NT2/D1 (cell line): ENCODE measurements at places on chromosomes 5 and 9.

DNA sequence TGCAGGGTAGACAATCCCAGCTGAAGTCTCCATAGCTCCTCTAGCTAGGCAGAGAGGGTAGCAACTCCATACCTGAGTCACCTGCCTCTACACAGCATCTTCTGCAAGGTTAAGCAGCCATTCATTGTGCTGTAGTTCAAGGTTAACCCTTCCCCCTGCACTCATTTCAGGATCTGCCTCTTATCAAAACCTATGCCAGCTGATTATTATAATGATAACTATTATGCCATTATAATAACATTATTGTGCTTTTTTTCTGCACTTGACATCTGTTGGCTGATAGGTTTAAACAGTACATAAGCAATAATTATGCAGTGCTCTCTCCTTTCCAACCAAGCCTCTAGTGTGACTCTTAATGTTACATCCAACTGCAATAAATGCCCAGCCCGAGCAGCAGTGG lies 17.3 kb downstream of the SIL1 start:
- no peak for DNase-seq

DNA sequence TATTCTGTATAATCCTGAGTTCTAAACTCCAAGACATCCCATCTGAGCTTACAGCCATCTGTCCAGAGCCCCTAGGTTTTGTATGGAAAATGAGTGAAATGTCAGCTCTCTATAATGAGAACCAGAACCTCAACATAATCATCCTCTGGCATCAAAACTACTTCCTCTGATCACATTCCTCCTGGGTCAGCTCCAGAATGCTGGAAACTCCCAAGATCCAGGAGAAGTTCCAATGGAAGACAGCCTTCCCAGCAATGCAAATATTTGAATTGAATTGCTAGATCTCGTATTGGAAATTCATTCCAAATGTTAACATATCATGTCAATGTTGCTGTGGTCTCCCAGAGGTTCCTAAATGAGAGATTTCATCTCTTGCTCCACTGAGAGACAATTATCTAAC lies 23.8 kb downstream of the C9 start:
- DNase-seq = no peak

- no peak for DNase-seq
Measured at GRCh38 chr9:31677877-31678276, 706.6 kb upstream of the ACO1 start.

DNA sequence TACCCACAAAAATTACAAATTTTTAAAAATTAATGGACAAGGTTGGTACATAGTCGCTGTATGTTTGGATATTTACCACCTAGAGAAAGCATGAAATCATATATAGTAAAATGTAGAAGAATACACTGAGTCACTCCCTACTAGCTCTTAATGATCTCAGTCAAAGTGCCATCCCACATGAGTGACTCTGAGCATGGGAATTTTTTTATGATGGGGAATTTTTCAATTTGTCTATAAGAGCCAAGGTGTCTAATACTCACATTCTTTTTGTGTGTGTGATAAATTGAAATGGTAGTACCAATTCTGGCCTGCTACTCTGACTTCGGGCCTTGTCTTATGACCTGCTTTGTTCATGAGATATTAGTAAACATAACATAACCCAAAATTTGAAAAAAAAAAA lies 483.2 kb downstream of the CDH10 start:
- DNase-seq = no peak

GRCh38 chr9:106920701-106921283 lies 57.8 kb downstream of the ZNF462 start:
- no peak for DNase-seq

DNA sequence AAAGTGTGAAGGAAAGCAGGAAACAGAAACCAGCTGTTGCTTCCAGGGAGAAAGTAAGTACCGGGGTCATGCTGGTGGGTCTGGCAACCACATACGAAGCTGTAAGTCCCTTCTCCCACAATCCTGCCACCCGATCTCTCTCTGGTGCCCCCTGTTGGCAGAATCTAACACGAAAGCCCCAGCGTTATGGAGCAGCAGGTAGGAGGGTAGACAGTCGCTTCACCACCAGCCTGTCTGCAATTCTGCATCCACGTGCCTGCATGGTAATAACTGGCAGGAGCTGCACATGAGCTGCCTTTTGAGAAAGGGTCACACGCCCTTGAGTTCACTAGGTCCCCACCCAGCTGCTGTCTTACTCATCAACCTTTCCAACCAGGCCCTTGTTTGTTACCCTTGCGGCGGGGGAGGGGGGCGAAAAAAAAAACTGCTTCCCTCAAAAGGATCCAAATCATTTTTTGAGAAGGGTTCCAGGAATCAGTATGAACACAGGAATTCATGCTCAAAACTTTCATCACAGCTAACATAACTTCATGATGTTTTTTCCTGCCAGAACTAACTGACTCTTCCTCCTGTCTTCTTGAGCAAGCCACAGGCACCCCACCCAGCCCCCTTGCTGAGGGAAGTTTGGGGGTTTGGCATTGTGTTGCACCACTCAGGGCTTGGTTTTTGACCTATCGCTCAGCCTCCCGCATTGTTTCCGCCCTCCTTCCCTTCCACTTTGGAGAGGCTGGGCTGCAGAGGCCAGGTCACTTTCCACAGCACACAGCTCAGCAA lies 19.6 kb upstream of the TMEM252 start:
- DNase-seq = peak; percentile 46

DNA sequence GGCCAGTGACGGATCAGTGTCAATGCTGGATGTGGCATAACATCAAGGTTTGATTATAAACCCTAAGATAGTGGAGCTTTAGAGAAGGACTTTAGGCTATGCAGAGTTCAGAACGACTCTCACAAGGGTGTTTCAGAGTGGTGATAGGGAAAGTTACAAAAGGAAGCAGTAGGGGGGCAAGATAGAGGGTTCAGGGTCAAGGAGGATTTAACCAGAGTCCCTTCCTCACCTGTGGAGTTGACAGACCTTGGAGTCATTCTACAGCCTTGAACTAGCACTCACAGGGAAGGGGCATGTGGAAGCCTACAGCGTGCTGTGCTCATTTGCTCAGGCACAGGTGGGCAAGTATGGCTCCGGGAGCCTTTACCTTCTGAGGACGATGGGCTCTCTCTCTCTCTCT lies 7.9 kb downstream of the DMRT1 start:
- no peak for DNase-seq

DNA sequence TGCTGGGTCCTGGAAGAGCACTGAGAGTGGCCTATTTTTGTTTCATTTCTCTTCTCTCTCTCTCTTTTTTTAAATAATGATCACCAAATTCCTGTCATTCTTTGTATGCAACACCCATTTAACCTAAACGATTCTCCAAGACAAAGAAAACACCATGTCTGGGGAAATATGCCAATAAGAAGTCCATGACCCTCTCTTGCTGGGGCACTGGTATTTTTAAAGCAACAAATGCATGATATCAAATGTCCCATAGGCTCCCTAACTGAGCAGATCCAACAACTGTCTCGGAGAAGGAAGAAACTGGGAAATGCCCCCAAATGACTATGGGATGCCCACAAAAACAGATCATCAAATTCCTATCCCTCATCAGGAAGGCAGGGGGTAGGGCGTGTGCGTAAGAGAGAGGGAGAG lies 567.4 kb downstream of the CCDC171 start:
- DNase-seq = no peak

DNA sequence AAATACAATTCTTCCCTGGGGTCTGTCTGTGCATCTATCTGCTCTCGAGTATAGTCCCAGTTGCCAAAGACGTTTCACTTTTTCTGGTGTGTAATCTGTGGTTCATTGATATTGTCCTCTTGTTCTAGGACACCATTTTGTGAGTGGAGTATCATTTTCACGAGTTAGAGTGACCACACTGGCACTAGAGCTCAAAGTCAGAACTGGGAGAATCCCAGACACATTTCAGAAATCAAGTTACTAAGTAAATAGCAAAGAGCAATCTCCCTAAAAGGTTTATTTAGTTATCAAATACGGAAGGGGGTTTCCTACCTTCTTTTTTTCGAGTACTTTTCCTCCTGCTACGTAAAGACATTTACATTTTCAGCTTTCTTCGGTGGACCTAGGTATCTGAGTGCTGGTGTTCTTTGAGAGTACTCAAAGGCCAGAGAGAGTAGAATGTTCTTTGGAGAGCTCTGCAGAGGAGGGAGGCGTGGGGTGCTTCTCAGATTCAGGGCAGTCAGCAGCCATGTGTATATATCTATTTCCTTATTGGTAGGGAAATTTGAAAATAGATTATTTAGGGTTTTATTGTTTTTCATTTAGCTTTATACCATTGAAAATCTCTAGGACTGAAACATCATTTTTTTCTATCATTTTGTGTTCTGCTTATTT lies 8.9 kb upstream of the HSPA9 start:
- DNase-seq = no peak

DNA sequence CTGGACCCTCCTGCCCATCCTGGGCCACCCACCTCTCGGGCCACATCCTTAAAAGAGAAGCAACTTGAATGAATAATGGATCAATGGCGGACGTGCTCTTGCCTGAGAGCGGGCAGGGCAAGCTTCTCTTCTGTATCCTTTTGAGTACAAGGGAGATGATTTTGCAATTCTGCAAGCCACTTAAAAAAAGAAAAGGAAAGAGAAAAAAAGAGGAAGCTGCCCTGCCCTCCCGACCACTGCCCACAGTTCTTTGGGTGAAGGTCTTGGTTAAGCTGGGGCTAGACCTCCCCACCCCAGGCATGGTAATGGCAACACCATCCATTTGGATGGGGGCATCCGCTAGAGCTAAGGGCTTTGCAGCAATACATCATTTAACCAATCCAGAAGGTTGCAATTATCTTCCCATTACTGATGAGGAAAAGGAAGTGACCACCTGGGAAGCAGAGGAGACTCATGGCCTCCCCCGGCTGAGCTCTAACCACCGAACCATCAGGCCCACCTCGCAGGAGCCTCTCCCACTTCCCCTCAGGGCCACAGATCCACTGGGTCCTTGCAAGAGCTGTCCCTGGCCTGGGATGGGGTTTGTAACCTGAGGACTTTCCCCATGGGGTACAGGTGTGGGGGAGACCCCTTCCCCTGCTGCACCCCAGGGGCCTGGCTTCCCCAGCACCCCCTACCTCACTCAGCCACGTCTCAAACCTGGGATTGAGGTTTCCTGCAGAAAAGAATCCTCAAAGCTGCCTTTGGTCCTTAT lies 27.8 kb upstream of the LAMC3 start:
- no peak for DNase-seq

- DNase-seq = no peak
Measured at GRCh38 chr5:73768-74502, 18.0 kb upstream of the PLEKHG4B start.

DNA sequence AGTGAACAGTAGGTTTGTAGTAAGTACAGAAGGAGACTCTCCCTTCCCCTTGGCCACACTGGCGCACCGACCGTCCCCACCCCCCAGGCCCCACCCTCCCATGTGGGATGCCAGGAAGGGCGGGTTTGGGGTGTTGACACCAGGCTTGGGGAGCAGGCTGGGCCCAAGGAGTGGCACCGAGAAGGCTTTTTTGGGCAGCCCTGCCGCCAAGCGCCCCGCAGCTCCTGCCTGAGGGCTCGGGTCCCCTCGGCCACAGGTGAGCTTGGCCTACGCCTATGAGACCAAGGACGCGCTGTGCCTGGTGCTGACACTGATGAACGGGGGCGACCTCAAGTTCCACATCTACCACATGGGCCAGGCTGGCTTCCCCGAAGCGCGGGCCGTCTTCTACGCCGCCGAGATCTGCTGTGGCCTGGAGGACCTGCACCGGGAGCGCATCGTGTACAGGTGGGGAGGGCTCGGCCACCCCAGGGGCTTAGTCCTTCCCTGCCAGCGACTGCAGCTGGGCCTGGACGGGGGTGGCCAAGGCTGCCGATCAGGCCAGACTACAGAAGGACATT lies 7.3 kb downstream of the GRK6 start:
- DNase-seq = no peak

DNA sequence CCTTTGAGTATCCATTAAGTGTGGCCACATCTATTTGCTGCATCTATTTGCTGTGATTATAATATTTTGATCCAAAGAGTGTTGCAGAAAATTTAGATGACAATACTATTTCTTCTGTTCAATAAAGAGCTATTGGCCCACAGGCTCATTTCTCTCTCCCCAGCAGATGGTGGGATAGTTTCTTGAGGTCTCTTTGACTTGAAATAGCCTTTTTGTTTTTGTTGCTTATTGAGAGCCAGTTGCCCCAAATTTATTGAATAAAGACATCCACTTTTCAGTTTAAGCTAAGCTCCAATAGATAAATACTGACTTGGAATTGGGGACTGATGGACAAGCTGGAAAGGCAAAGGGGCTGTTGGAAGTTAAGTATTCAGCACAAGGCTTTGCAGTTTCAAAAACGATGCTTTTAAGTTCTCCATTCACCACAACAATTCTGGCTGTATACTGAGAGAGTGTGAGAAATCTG lies 290.1 kb upstream of the MPDZ start:
- DNase-seq = no peak

DNA sequence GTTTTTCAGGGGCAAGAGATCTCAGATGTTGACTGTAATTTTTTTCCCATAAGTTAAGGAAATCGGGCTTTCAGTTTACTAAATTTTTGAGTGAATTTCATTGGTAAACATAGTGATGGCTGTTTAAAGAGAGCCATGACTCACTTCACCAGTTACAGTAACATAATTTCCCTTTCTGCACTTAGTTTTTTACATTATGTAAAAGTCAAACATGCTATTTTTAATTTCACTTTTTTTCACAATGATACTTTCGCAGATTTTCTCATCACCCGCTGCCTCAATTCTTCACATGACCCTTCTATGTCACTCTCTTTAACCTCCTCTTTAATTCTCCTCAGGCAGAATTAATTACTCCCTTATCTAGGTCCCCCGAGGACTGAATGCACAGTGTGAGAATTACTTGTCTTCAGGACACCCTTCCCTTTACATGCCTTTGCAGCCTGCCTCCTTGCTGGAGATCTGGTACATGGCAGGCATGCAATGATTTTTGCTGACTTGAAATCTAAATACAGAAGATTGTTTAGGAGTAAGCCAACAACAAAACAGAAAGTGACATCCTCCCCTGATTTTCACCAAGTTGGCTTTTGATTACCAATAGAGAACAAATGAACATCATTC lies 217.5 kb upstream of the S1PR3 start:
- no peak for DNase-seq
